ENCODE measurements at places on chromosomes 5 and 9.

DNA sequence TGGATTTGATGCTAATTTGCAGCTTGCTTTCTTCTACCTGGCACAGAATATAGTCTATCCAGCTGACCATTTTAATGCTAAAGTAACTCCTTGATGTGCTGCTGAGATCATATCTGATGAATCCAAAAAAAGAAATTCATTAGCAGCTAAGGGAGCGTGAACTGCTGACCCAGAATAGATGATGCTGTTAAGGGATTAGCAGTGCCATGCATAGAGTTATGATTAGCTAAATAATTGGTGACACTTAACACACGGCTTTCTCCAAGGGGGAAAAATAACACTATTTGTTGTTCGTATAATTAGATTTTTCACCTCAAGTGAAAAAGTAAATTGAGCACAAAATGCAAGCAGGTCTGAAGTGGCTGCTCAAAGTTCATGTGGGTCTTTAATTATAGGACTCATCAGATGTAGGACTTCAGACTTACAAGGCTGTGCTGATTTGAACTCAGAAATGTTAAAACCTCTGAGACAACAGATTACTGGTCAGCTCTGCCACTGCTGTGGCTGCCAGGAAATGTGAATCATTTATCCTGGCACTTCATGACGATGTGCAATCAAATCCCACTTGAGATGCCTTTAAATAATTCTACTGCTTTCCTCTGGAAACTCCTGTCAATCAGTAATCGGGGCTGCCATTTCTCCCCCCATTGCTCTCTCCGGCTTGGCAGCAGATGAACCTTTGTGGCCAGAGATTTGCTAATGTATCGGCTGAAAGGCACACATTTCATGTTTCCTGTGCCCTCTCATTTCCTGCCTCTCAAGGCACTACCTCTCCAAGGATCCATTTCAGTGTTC lies 291.6 kb upstream of the C9orf72 start:
- H3K27me3 ChIP-seq, result no peaks in the 10 kb centered on the region
- no peak overlapping the region for H3K4me3 ChIP-seq
- DNase-seq, result no peak
- H3K4me1 ChIP-seq, result no peaks in the 10 kb centered on the region

- no peaks in the 10 kb centered on the region for H3K4me1 ChIP-seq
- H3K36me3 ChIP-seq, result no peaks in the 10 kb centered on the region
- H3K4me3 ChIP-seq, result no peak overlapping the region
- DNase-seq, result no peak
These were observed 255.9 kb downstream of the SAXO1 start for GRCh38 chr9:18776836-18777820.

- H3K27me3 ChIP-seq, result no peaks in the 10 kb centered on the region
- H3K4me1 ChIP-seq, result no peaks in the 10 kb centered on the region
- peak; percentile 5 for DNase-seq
- H3K4me3 ChIP-seq, result no peak overlapping the region
- H3K36me3 ChIP-seq, result no peaks in the 10 kb centered on the region
These were observed 211.5 kb downstream of the SEC61B start for GRCh38 chr9:99433555-99433954.

DNA sequence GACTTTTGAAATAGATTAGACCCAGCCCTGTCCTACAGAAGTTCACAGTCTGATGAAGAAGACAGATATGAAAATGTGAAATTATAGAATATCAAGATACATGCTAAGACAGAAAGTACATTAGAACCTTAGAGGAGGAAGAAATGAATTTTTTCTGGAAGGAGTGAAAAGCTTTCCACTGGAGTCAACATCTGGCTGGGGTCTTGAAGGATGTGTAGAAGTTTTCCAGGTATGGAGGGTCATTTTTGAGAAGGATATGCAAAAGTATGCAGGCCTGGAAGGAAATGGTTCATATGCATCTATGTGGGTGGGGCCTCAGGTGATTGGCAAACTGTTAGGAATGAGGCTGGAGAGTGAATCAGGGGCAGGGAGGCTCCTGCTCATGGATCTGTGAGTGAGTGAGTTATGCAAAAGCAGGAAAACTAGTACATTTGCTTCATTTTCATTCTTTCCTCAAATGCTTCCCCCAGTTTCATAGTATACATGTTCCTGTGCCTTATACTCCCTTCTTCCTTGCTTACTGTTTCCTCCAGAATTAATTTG lies 142.3 kb downstream of the GRIA1 start:
- DNase-seq, result no peak
- H3K4me1 ChIP-seq, result no peaks in the 10 kb centered on the region
- no peak overlapping the region for H3K4me3 ChIP-seq

DNA sequence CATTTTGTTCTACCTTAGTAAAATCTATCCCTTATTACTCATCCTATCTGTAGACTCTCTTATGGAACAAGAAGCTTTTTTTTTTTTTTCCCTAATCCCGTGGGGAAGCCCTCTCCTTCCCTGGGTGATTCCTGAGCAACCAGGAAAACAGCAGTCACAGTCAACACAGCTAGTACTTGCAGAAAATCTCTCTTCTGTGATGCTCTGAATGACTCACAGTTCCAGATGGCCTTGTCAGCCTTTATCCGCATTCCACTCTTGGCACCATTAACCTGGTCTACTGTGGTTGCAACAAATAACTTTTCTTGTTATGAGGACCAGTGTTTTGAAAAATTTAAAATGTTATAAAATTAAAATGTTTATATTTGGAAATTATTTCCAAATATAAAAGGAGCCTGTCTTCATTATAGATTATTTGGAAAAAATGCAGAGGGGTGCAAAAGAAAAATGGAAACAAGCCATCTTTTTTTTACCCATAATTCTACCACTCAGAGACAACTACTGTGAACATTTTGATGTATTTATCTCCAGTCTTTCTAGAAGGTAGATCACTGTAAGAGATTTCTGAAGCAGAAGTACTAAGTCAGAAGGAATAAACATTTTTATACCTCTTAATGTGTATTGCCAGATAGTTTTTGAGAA lies 486.7 kb downstream of the RAB3C start:
- no peaks in the 10 kb centered on the region for H3K4me1 ChIP-seq
- H3K4me3 ChIP-seq, result no peak overlapping the region
- no peak overlapping the region for H3K27ac ChIP-seq
- no peaks in the 10 kb centered on the region for H3K36me3 ChIP-seq
- H3K27me3 ChIP-seq, result no peaks in the 10 kb centered on the region

DNA sequence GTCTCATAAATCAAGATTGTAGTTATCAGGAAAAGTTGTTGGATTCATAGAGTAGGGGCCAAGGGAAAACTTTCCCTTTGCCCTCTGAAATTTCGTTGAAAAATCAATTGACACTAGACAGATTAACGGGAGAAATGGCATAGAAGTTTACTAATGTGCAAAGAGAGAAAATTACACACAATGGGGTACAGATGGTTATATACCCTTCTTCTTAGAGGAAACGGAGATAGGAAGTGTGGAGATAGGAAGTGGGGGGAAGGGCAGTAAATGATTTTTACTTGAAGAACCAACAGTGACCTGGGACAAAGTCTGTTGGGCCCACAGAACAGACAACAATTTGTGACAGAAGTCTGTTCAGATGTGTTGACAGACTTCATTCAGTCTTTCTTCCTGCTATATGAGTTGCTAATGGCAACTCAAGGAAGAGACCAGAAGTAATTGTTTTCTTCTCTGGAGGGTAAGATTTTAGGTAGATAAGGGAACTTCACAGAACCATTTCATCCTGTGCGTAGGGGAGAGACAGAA lies 177.9 kb downstream of the C9orf152 start:
- no peak for DNase-seq
- no peak overlapping the region for H3K27ac ChIP-seq
- H3K4me1 ChIP-seq, result peaks cover 8% of the 10 kb centered on the region
- no peaks in the 10 kb centered on the region for H3K36me3 ChIP-seq
- no peak overlapping the region for H3K4me3 ChIP-seq
- no peaks in the 10 kb centered on the region for H3K27me3 ChIP-seq

DNA sequence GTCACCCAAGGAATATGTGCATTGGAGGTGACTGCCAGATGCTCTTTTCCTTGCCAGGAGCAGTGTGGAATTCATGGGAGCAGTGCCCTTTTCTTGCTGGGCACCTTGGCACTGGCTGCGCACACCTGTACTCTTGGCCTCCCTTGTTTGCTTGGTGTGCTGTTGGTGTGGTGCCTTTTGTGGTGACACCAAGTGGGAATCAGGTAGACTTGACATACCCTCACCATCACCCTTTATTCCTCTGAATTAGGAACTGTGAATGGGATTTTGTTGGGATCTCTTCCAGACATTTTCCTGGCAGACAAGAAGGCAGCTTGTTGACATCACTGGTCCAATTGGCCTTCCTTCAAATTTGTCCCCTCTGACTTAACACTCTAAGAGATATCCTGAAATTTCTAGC lies 82.3 kb downstream of the RAI14 start:
- no peak for DNase-seq
- no peak overlapping the region for H3K4me3 ChIP-seq
- no peaks in the 10 kb centered on the region for H3K36me3 ChIP-seq
- no peaks in the 10 kb centered on the region for H3K4me1 ChIP-seq

DNA sequence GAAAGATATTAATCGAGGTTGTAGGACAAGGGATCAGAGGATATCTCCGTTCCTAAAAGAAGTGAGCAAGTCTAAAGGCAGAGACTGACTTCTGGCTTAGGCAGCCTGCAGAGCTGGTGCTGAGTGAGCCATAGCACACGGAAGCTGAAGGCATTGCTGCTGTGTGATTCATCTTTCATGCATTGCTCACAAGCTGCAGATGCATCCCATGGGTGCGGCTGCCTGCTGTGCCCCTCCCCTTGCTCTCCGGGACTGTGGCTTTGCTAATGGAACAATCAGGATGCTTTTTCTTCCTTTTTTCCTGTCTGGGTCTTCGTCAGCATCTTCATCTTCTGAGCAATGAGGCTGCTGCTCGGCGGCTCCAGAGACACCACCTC lies 341.4 kb downstream of the DIRAS2 start:
- H3K36me3 ChIP-seq, result no peaks in the 10 kb centered on the region
- H3K4me3 ChIP-seq, result no peak overlapping the region
- no peaks in the 10 kb centered on the region for H3K4me1 ChIP-seq

DNA sequence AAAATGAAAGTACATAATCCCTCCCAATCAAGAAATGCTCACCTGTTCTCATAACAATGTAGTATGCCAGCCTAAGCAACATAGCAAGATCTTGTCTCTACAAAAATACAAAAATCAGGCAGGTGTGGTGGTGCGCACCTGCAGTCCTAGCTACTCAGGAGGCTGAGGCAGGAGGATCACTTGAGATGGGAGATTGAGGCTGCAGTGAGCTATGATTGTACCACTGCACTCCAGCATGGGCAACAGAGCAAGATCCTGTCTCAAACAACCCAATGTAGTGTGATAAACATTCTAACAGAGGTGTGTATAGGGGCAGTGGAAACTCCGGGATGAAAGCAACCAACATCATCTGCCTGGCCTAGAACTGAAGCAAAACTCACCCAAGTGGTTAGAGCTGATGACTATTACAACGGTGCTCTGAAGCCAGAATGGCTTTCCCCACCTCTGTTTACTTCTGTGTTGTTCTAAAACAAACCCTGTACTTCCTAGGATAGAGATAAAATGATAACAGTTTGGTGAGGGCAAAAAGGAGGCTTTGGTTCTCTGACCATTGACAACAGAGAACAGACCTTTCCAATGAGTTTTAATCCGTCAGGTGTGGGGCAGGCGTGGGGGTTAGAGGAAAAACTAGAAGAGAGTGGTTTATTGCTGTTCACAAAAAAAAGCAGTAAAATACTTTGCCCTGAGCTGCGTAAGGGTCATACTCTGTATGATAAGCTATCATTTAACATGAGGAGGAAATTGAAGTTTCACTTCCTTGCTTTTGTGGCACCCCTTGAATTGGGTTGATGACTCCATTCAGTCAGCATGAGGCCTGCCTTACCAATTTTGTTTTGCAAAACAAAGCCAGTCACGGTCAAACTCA lies 18.9 kb downstream of the WNT8A start:
- no peaks in the 10 kb centered on the region for H3K4me1 ChIP-seq
- H3K27ac ChIP-seq, result no peak overlapping the region
- no peak overlapping the region for H3K4me3 ChIP-seq
- H3K36me3 ChIP-seq, result no peaks in the 10 kb centered on the region

GRCh38 chr5:125408448-125409233 lies 662.2 kb upstream of the ZNF608 start:
- no peaks in the 10 kb centered on the region for H3K36me3 ChIP-seq
- peak overlapping the region; percentile 29 for H3K27ac ChIP-seq
- H3K27me3 ChIP-seq, result no peaks in the 10 kb centered on the region

- H3K4me3 ChIP-seq, result no peak overlapping the region
- DNase-seq, result no peak
- H3K27ac ChIP-seq, result no peak overlapping the region
- no peaks in the 10 kb centered on the region for H3K36me3 ChIP-seq
- no peaks in the 10 kb centered on the region for H3K4me1 ChIP-seq
- no peaks in the 10 kb centered on the region for H3K27me3 ChIP-seq
These were observed 219.9 kb upstream of the NREP start for GRCh38 chr5:111976705-111977435.

DNA sequence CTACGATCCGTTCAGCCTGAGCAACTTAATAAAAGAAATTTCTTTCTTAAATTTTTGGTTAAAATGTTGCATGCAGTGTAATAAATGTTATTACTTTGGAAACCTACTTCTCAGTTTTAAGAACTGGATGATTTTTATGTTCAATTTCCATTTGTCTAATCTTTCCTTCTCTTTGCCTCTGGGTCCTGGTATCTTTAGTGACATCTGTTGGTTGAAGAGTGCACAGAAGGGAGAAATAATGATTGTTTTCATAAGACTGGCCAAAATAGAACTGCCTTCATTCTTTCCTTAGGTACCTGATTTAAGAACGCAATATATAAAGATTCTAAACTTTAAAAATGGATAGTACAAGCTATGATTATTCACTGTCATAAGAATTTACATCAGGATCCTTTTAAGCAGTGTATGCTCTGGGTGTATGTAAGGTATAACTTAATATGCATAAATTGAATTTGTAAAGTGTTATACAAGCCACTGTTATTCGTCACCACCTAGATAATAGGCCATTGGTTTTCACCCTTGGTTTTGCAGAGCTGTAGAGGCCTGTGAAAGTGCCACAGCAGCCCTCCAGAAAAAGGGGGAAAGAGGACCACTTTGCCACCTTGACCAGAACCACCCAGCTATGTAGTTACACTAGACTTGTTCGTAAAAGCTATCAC lies 82.8 kb upstream of the TLX3 start:
- H3K4me1 ChIP-seq, result peaks cover 26% of the 10 kb centered on the region
- H3K27ac ChIP-seq, result 0 out of 2 replicates have a peak overlapping the region, but pooled peaks have one; percentile 36
- DNase-seq, result no peak
- H3K36me3 ChIP-seq, result no peaks in the 10 kb centered on the region

GRCh38 chr9:90449213-90449925 lies 193.3 kb downstream of the DIRAS2 start:
- no peaks in the 10 kb centered on the region for H3K4me1 ChIP-seq
- H3K36me3 ChIP-seq, result no peaks in the 10 kb centered on the region
- H3K4me3 ChIP-seq, result no peak overlapping the region
- H3K27me3 ChIP-seq, result no peaks in the 10 kb centered on the region

DNA sequence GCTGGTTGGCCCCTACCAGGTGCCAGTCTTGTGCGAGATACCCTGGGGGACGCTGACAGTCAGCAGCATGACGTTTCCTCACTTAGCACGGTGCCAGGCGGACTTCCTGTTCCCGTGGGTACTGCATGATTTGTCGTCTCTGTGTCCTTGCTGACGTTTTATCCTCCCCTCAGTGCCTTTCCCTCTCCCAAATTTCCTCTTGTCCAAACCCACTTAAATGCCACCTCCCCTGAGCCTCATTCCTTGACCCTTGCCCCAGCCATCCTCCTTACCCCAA lies 60.6 kb upstream of the SAP30L start:
- no peaks in the 10 kb centered on the region for H3K27me3 ChIP-seq
- DNase-seq, result no peak
- no peaks in the 10 kb centered on the region for H3K4me1 ChIP-seq

GRCh38 chr9:86714999-86715398 lies 232.3 kb downstream of the GAS1 start:
- H3K27ac ChIP-seq, result no peak overlapping the region
- H3K4me3 ChIP-seq, result no peak overlapping the region
- H3K27me3 ChIP-seq, result no peaks in the 10 kb centered on the region
- DNase-seq, result no peak
- no peaks in the 10 kb centered on the region for H3K36me3 ChIP-seq

All from DND-41 (cell line).